Caco-2 (cell line): ENCODE measurements at places on chromosomes 3 and 15. TPM values are rescaled to one million over a fixed set of nuclear protein-coding genes. Genes with fewer than 3 reads are reported as not detected.

The FANCD2OS gene
- total RNA-seq: not detected in 2 replicates

The HES1 gene
- total RNA-seq: 123 and 128 TPM in 2 replicates

The FBN1 gene
- total RNA-seq: 0.21 and 0.43 TPM in 2 replicates

The SPRED1 gene
- total RNA-seq: 10.4 and 12.4 TPM in 2 replicates

The SPESP1 gene
- total RNA-seq: not detected in 2 replicates

The FGF7 gene
- total RNA-seq: 0.18 TPM in 1 of 2 replicates, not detected in the other

The BSN gene
- total RNA-seq: 0.77 and 0.93 TPM in 2 replicates

The ZBTB47 gene
- 4.8 and 5.2 TPM in 2 replicates for total RNA-seq

The ZNF860 gene
- total RNA-seq: 4.7 and 5.9 TPM in 2 replicates

The WDR93 gene
- total RNA-seq: 0.16 TPM in 1 of 2 replicates, not detected in the other

DNA sequence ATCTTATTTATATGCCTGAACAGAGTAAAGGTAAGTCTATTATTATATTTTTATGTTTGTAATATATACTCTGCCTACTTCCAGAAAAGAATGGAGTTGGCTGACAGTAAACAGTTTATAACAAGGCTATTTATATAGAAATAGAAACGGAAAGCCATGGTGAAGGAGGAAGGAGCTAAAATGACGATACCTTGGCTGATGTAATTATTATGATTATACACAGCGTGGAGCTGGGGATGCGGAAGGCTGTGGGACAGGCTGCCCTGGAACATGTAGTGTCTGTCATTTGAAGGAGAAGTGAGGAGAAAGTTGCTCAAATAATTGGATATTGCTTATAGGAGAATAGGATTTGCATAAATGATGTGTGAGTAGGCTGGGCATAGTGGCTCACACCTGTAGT is 37.8 kb downstream of the CEMIP start:
- DNase-seq: no peak

DNA sequence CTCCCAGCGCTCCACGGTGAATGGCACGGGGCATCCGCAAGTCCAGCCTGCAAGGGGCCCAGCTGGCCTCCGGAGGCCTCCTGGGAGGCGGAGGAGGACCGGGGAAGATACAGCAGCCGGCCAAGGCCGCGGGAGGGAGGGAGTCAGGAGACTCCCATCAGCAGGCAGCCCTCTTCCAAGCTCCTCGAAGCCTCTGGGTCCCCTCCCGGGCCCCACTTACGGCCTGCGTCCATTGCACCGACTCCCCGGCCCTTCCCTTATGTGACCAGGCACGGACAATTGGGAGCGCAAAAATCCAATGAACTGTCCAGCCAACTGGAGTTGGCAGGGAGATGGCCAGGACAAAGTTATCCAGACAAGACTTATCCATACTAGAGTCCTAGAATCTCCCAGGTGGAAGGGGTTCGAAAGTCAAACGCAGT is 668 bp downstream of the MFGE8 start:
- DNase-seq: no peak

DNA sequence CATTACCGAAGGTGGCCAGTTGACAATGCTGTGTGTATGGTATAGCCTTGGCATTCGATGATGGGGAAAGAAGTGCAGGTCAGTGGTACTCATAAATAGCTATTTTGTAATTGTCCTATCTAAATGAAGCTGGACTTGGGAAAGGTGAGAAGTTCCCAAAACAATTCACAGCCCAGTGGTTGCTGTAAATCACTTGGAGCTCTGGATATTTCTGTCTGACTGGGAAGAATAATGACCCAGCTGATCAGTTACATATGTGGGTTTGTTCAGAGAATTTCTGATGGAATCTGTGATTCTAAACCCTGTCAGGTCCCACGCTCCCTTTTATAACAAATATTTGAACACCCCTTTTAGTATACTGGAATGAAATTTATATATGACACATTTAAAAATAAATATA is 133.9 kb upstream of the PFN2 start:
- no peak for DNase-seq

DNA sequence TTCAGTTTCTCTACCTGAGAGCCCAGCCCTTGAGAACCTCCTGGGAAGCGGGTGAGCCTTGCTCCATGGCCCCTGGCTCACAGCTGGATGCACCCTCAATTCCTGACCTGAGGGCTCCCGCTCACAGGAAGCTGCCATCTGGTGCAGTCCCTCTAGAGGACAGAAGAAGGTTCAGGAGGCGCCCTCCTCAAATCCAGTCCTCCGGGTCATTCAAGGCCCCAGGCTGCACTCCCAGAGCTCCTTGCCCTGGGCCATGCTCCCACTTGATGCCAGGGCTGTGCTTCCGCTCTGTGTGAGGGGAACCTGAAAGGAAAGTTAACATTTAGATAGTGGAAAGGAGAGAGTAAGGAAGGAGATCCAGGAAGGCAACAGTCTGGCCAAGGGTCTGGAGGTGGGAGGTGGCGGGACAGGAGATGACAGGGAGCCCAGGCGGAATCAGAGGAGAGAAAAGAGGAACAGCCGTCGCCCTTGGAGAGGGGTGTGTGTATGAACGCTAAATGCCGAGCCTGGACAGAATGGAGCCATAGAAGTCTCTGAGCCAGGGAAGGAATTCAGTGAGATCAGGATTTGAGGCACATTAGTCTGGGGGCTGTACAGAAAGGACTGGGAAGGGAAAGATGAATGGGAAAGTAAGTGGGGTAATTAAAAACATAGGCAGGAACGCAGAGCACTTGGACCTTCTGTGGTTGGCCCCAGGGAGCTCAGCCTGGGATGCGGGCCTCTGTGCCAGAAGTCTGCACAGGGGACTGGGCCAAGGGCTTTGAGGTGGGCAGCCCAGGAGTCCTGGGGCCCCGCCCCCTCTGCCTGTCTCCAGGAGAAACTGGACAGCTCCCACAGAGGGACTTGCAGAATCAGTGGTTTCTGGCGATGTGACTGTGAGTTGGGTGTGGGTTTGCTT is 26.1 kb downstream of the TBC1D21 start:
- peak; percentile 30 for DNase-seq

GRCh38 chr3:146368882-146369523 is 100.4 kb downstream of the PLSCR2 start:
- no peak for DNase-seq

DNA sequence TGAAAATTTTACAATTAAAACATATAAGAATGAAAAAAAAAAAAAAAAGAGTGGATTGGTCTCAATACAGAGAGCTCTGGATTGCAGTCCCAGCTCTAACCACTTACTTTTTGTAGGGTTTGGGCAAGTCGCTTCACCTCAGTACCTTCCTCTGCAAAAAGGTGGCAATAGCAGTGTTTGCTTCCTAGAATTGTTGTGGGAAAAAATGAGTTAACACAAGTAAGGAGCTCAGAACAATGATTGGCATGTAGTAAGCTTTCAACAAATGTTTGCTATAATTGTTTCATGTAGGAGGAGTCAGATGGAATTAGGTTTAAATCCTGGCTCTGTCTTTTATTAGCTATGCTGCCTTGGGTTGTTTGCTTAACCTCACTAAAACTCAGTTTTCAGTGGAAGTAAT is 425.2 kb upstream of the TBL1XR1 start:
- no peak for DNase-seq

GRCh38 chr15:86183596-86184491 is 104.2 kb downstream of the AGBL1 start:
- no peak for DNase-seq

DNA sequence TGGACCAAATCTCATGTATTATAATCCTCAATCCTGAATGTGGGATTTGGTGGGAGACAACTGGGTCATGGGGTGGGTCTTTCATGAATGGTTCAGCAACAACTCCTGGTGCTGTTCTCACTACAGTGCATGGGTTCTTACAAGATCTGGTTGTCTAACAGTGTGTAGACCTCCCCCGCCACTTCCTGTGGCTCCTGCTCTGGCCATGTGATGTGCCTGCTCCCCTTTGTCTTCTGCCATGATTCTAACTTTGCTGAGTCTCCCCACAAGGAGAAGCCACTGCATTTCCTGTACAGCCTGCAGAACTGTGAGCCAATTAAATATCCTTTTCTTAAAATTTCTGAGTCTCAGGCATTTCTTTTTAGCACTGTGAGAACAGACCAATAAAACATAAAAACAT is 557.5 kb downstream of the GOLGA6L6 start:
- no peak for DNase-seq

DNA sequence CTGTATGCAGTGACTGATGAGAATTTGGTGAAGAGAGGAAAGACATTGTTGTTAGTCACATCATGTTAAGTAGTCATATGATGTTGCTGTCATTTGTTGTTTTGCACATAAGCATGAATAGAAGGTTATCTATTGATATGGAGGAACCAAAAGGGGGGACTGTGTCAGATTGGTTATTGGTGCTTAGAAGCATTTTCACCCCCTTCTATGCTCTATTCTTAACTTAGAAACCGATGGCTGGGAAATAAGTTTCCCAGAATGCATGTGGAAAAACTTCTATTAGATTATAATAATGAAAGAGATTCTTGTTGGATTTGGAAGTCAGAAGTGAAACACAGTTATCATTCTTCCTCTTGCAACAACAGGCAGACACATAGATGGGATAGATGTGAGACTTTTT is 33.2 kb upstream of the CADM2 start:
- DNase-seq: no peak

- DNase-seq: no peak
Measured at GRCh38 chr3:152436707-152437590, 168.2 kb downstream of the MBNL1 start.

DNA sequence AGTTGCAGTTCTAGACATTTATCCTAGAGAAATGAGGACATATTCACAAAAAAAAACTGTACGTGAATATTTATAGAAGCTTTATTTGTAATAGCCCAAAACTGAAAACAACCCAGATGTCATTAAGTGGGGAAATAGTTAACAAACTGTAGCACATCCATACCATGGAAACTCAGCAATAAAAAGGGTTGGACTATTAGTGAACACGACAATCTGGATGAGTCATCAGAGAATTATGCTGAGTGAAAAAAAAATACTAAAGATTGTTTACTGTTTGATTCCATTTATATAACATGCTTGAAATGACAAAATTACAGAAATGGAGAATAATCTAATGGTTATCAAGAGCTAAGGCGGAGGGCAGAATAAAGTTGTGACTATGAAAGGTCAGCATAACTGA is 59.5 kb downstream of the CPA3 start:
- DNase-seq: no peak

GRCh38 chr3:32004113-32004765 is 22.7 kb downstream of the ZNF860 start:
- peak; percentile 50 for DNase-seq

GRCh38 chr3:53083521-53083920 is 37.6 kb upstream of the SFMBT1 start:
- no peak for DNase-seq

GRCh38 chr3:103075282-103075681 is 640.5 kb downstream of the ZPLD1 start:
- no peak for DNase-seq

- no peak for DNase-seq
Measured at GRCh38 chr3:172524611-172525010, 1.4 kb upstream of the TNFSF10 start.

- no peak for DNase-seq
Measured at GRCh38 chr3:177976866-177977265, 559.4 kb upstream of the KCNMB2 start.

DNA sequence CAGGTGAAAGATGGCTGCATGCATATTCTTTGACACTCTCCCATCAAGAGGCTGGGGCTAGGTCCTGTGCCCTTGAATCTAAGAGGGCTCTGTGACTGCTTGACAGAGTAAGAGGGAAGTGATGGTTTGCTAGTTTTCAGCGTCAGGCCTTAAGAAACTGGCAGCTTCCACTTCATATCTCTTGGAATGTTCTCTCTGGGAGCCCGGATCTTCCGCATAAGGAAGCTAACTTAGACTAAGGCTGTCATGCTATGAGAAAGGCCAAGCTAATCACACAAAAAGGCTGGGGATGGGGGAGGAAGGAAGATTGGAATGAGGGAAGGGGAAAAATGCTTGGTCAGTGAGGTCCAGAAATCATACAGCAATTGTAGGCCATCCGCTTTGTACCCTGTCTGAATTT is 50.0 kb downstream of the MB21D2 start:
- DNase-seq: no peak

- no peak for DNase-seq
Measured at GRCh38 chr3:54243056-54243931, 120.9 kb downstream of the CACNA2D3 start.

- DNase-seq: no peak
Measured at GRCh38 chr15:99445272-99445850, 120.4 kb upstream of the MEF2A start.

GRCh38 chr3:94946683-94947082 is 883.8 kb downstream of the NSUN3 start:
- DNase-seq: no peak

- peak; percentile 79 for DNase-seq
Measured at GRCh38 chr15:99928429-99928981, 195.3 kb upstream of the LYSMD4 start.

DNA sequence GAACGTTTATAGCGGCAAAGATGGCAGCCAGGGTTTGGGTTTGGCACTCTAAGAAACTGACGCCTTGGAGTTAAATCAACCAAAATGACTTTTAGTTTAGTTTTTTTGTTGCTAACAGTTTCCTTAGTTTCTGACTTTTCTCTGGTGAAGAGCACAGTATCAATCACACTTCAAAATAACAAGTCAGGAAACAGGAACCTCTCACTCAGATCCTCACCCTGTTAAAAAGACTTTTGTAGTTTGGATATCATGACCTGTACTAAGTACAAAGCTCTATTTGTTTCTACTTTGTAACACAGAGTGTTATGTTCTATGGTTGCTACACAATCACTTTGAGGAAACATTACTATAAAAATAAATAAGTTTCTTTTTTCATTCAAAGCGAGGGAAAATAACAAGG is 51.1 kb downstream of the ATP10A start:
- DNase-seq: no peak

DNA sequence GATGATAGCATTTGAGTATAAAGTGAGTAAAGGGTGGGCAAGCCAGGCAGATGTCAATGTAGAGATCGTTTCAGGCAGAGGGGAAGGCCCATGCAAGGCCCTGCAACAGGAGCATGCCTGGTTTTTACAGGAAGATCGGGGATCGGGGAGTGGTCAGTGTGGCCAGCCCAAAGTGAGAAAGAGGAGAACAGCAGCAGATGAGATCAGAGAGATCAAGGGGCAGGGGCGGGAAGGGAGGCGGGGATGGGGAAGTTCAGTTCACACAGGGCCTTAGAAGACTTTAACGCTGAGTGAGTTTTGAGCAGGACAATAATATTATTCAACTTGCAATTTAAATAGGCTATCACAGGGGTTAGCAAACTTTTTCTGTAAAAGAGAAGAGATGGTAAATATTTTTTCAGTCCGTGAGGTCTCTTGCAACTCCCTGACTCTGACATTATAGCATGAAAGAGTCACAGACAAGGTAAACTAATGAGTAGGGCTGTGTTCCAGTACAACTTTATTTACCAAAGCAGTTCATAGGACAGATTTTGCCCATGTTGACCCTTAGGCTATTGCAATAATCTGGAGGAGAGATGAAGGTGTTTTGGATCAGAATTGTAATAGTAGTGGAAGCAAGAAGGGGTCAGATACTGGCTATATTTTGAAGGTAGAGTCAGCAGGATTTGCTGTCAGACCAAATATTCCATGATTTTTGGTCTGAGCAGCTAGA is 12.4 kb upstream of the CD47 start:
- no peak for DNase-seq

- peak; percentile 21 for DNase-seq
Measured at GRCh38 chr3:186109897-186110803, 1.3 kb upstream of the ETV5 start.

- no peak for DNase-seq
Measured at GRCh38 chr3:175763948-175764347, 904.8 kb downstream of the NAALADL2 start.

GRCh38 chr3:171442184-171442583 is 18.0 kb downstream of the TNIK start:
- DNase-seq: no peak
